ENCODE measurements at places on chromosomes 11 and 22.

DNA sequence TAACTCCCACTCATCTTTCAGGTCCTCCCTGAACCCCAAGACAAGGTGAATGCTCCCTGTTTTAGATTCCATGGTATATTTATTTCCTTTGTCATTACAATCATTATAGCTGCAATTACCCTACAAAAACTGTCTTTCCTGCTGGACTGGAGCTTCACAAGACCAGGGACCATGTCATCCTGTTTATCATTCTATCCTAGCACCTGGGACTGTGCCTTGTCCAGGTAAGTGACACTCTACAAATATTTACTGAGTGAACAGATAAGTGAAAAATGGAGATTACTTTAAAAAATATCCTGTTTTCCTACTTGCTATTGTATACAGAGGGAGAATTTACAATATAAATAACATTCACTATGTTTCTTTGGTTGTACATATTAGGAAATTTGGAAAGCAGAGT, 22.5 kb upstream of the ELF5 start:
- no peak for DNase-seq

DNA sequence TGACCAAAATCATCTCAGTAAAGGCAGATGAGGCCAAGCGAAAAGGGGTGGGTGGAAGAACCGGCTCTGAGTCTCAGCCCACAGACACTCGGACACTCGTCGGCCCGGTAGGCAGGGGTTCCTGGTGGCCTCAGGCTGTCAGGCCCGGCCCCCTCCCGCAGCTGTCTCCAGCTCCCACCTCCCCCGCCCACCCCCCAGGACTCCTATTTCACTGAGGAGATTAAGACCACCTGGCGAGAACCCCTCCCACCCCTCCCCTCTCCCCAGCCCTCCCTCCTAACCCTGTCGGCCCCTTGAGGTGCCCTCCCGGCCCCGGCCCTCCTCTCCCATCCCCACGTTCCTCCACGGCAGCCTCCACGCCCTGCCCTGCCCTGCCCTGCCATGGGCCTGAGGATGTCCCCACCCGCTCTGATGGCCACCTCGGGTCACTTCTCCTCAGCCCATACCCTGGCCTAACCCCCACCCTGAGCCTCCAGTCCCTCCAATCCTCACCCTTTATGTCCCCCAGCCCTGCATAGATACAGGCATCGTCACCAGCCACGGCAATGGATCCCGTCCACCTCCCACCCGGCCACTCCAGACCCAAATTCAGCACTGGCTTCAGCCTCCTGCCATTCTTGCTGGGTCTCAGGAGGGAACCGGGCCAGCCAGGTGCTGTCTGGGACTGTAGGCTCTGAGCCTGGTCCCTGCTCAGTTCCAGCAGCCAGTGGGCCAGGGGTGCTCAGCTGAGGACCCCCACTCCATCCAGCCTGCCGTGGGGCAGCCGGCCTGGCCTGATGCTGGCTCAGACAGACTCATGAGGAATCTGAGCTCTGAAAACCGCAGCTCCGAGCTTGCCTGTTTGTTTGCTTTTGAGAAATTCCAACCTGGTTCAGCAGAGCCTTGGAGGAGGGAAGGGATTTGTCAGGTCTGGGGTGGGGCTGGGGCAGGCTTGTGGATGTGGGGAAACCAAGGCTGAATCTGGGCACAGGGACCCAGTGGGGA, 9.8 kb upstream of the TBX1 start:
- DNase-seq, result no peak

DNA sequence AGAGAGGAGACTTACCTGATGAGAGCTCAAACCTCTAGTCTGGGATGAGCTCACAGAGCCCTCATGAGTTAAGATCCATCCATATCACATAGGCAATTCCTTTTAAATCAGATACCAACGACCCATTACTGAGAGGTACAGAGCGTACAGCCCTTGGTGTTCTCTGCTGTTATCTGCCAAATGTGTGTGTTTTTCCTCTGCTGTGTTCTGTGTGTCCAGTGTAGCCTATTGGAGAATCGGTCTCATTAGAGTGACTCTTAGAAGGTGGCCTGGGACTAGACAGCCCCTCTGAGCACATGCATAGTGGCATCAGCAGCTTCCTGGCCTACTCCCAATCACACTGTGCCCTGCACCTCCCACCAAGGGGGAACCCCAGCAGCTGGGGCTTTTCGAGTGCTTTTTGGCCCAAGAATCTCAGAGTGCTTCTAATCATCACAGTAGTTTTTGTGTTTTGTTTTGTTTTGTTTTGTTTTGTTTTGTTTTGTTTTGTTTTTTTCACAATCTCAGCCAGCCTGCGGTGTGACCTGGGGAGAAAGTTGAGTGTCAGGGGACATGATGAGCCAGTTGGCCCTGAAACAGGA, 25.4 kb downstream of the TP53AIP1 start:
- DNase-seq, result no peak

DNA sequence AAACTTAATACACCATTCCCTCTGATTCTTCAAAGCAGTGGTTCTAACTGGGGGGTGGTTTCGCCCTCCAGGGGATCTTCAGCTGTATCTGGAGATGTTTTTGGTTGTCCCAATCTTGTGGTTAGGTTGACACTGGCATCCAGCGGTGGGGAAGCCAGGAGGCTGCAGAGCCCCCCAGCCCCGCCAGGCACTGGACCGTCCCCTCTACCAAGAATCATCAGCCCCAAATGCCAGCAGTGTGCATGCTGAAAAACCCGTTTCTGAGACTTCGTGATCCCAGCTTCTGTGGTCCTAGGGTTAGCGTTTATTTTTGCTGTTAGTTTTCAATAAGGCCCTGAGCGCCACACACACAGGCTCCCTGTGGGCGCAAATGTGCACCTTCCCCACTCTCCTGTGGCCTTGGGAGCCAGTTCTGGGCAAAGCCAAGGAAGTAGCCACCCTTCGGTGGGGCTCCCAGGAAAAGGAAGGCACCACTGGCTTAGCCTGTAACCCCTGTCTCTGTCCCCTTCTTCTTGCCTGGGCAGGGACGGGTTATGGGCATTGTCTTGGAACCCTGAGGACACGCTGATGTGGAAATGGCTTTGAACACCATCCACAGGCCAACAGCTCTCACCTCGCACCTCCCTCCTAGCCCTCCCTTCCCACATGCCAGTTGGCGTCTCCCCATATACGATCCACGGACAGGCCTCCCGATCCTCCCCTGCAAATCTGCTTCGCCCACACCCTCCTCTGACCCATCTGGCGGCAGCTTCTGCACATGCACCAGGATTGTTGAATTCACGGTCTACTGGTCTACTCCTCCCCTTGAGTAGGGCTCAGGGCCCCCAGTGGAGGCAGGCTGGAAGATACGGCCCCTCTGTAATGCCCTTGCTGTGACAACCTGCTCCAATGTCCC, 71.4 kb upstream of the CCND1 start:
- DNase-seq, result no peak

GRCh38 chr11:134425816-134426536, 13.9 kb upstream of the B3GAT1 start:
- no peak for DNase-seq

- DNase-seq, result no peak
These were observed 108.7 kb upstream of the E2F8 start for GRCh38 chr11:19349340-19350025.

- DNase-seq, result no peak
These were observed 87.6 kb upstream of the FSHB start for GRCh38 chr11:30143098-30143705.

DNA sequence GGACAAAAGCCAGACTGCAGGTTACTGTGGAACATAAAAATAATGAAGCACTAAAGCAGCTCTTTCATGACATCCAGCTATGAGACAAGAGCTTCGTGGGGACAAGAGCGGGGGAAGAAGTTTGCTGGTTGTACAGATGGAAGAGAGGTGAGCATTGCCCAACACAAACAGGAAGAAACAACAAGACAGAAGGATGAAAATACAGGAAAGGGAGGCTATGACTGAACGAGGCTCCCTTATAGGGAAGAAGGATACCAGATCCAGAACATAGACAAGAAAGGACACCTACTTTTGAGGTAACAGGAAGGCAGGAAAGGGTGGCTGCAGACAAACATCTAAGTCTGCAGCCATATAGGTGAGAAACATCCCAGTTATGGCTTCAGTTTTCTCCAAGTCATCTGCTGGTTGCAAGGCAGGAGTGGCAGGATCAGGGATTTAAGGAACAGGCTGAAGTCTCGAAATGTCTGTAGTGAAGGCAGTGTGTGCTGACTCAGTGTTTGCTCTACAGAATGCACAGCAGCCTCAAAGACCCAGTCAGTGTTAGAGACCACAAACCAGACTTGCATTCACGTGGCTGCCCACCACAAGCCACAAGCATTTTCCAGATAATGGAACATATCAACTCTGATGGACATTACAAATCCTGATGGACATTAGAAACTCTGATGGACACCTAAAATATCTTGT, 1.9 kb downstream of the CLTCL1 start:
- no peak for DNase-seq

DNA sequence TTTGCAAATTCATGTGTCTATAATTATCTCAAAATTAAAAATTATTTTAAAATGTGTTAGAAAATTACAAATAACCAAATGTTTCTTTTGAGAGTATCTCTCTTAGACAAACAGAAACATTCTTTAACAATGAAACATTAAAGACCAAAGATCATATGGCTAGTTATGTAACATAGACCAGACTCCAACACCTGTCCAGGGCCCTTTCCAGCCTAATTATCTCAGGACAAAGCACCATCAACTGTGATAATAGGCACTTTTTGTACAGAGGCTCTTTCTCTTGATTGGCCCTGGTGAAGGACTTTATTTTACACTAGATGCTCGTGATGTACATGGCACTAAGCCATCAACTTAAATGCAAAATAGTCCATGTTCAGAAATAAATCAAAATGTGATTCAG, 5.0 kb upstream of the PLEKHA7 start:
- no peak for DNase-seq

- DNase-seq, result no peak
These were observed 51.8 kb upstream of the SC5D start for GRCh38 chr11:121240650-121241303.

DNA sequence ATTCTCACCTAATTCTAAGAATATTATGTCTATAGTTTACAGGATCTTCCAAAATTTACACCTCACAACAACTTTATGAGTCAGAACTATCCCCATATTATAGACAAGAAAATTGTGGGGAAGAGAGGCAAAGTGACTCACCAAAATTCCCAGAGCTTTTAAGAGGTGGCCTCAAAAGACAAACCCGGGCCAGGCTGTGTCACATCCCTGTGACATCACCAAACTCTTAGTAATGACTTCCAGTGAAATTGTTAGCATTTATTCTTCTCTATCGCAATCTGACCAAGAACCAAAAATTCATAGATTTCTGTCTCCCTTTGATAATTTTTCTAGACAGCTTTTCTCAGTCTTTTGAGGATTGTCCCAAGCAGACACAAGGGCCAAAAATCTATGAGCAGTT, 134.3 kb downstream of the SNX19 start:
- no peak for DNase-seq

Measured in stimulated activated CD8-positive, alpha-beta memory T cell treated with anti-CD3 and anti-CD28 coated beads, Interleukin-2, amount 100 ng/mL, for 1 hour (primary cell).